ENCODE measurements at places on chromosomes 2 and 18.

DNA sequence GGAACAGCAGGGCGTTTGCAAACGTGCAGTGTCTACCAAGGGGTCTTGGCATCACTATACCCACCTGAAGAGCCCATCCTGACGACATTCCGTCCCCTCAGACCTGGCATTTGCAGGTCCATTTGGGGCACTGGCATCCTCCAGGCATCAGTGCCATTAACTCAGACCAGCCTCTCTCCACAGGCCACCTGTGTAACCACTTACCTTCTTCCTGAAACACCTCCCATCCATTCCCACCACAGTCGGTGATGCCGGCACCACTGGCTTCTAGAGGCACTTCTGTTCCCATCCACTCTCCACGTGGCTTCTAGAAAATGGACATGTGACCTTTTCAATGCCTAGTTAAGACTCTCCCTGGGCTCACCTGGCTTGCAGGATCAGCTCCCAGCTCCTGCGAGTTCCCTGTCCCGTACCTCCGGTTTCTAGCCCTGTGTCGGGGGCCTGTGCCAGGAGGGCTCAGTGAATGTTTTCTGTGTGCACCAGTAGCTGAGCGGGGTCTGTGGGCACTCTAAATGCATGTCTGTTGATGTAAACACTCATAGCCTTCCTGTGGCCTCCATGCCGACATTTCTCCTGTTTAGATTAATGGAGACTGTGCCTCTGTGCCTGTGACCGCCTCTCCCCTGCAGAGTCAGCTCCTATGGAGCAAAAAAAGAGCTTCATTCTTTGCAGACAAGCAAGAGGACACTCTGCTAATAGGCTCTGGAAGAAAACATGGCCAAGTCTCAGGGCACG lies 458.0 kb upstream of the HS6ST1 start:
- H3K27ac ChIP-seq, result no peak overlapping the region
- H3K4me1 ChIP-seq, result no peaks in the 10 kb centered on the region
- no peaks in the 10 kb centered on the region for H3K27me3 ChIP-seq
- H3K36me3 ChIP-seq, result no peaks in the 10 kb centered on the region
- no peak for DNase-seq

- no peaks in the 10 kb centered on the region for H3K36me3 ChIP-seq
- no peak overlapping the region for H3K4me3 ChIP-seq
- H3K27ac ChIP-seq, result no peak overlapping the region
- H3K27me3 ChIP-seq, result no peaks in the 10 kb centered on the region
- no peak for DNase-seq
These were observed 175.7 kb downstream of the ETAA1 start for GRCh38 chr2:67572721-67573435.

GRCh38 chr18:62772860-62773584 lies 57.7 kb downstream of the PHLPP1 start:
- no peak overlapping the region for H3K4me3 ChIP-seq
- DNase-seq, result no peak

DNA sequence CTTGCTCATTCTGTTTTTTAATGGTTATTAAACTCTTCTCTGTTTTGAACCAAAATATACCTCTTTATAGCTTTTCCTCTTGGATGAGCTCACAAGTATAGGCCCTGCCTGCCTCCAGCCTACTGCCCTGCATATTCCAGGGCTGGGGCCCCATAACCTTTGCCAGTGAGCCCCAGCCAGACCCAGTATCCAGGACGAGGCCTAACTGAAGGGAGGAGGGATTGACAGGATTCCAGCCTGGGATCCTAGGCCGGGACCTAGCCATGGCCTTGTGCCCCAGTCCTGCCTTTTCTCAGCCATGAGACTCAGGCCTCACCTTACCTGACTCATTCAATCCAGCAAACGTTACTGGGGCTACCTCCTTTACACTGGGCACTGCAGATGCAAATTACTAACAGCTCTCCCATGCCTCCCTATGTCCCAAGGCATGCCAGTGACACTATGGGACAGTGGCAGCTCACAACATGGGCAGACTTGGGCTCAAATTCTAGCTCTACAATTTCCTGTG lies 159.2 kb downstream of the DDX1 start:
- H3K4me3 ChIP-seq, result no peak overlapping the region
- H3K27me3 ChIP-seq, result no peaks in the 10 kb centered on the region
- peaks cover 50% of the 10 kb centered on the region for H3K4me1 ChIP-seq

DNA sequence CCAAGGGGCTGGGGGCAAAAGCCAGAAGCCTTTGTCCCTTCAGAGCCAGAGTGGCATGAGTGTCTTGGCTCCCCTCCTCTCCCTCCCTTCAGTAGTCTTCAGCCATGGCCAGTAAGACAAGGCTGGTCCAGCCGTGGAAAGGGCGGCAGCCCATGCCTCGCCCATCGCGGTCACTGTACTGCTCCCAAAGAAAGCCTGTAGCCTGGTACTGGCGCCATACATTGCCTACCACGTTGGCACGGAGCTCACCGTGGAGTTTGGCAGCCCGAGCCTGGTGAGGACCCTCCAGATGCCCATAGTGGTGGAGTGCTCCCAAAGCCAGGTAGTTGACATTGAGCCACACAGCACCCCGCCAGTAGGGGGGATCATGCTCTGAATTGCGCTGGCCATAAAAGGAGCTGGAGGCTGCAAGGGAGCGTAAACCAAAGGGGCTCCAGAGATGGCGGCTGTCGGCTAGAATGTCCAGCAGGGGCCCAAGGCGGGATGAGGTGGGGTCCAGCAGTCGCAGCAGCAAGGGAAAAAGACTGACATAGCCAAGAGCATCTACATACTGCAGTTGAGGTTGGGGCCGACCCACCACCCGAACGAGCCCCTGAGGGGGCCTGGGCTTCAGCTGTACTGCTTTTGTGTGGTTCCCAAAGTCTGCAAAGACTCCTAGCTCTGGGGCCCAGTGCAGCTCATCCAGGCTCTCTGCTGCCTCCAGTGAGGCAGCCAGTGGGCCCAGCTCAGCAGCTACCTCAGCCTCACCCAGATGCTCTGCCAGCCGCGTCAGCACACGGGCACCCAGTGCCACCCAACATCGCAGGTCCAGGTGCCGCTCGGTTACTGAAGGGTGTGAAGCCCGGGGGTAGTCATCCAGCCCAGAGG lies 3.2 kb downstream of the WBP1 start:
- H3K27ac ChIP-seq, result no peak overlapping the region
- no peak overlapping the region for H3K4me3 ChIP-seq
- no peaks in the 10 kb centered on the region for H3K36me3 ChIP-seq
- peaks cover 23% of the 10 kb centered on the region for H3K4me1 ChIP-seq
- no peak for DNase-seq
- H3K27me3 ChIP-seq, result no peaks in the 10 kb centered on the region

- H3K4me1 ChIP-seq, result no peaks in the 10 kb centered on the region
- H3K36me3 ChIP-seq, result no peaks in the 10 kb centered on the region
- H3K27ac ChIP-seq, result no peak overlapping the region
- no peak overlapping the region for H3K4me3 ChIP-seq
- no peaks in the 10 kb centered on the region for H3K27me3 ChIP-seq
These were observed 270.7 kb downstream of the ALK start for GRCh38 chr2:29650631-29651097.

- H3K27ac ChIP-seq, result no peak overlapping the region
- DNase-seq, result no peak
- no peaks in the 10 kb centered on the region for H3K36me3 ChIP-seq
- no peaks in the 10 kb centered on the region for H3K4me1 ChIP-seq
- H3K27me3 ChIP-seq, result no peaks in the 10 kb centered on the region
These were observed 810.9 kb downstream of the CPS1 start for GRCh38 chr2:211367293-211367692.

DNA sequence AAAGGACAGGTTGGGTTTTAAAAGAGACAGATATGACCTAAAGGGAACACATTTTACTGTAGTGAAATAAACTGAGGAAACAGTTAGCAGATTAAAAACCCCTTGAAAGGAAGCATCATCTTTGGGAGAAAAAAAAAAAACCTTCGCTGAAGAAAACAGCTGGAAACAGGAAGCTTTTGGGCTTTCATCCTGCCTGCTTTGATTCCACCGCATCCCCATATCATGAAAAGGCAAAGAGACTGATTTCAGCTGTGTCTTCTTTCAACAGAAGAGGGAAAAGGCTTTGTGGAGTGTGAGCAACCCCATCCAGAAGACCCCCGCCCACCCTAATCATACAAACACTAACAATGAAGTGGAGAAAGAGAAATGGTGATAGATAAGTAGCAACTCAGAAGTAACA lies 86.4 kb downstream of the TCF4 start:
- H3K27me3 ChIP-seq, result no peaks in the 10 kb centered on the region
- no peak overlapping the region for H3K27ac ChIP-seq

GRCh38 chr18:79576686-79577351 lies 102.8 kb upstream of the CTDP1 start:
- peak overlapping the region; percentile 20 for H3K27ac ChIP-seq
- H3K4me3 ChIP-seq, result no peak overlapping the region
- no peak for DNase-seq
- no peaks in the 10 kb centered on the region for H3K36me3 ChIP-seq
- no peaks in the 10 kb centered on the region for H3K27me3 ChIP-seq
- peaks cover 27% of the 10 kb centered on the region for H3K4me1 ChIP-seq

DNA sequence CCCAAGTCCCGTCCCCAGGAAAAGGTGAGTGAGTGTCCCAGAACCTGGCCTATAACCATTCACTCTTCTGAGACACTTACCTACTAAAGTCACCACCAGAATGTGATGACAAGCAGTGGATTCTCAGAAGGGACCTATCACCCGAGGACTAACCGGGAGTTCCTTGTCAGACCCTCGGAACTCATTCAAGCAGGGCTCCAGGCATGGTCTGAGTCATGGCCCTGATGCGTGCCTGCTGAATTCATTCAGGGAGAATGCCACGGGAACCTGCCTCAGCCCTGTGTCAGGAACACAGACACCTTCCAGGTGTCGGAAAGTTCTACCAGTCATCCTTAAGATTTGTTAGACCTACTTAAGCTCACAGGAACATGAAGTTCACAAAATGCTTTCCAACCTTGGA lies 29.8 kb downstream of the ALPK2 start:
- H3K4me3 ChIP-seq, result no peak overlapping the region
- H3K4me1 ChIP-seq, result no peaks in the 10 kb centered on the region
- DNase-seq, result no peak
- no peaks in the 10 kb centered on the region for H3K27me3 ChIP-seq
- no peak overlapping the region for H3K27ac ChIP-seq

GRCh38 chr18:45171679-45172191 lies 443.5 kb upstream of the SLC14A2 start:
- no peaks in the 10 kb centered on the region for H3K27me3 ChIP-seq
- H3K27ac ChIP-seq, result no peak overlapping the region
- no peak overlapping the region for H3K4me3 ChIP-seq
- H3K36me3 ChIP-seq, result no peaks in the 10 kb centered on the region
- DNase-seq, result no peak
- no peaks in the 10 kb centered on the region for H3K4me1 ChIP-seq

- no peak overlapping the region for H3K4me3 ChIP-seq
- H3K36me3 ChIP-seq, result no peaks in the 10 kb centered on the region
- H3K27me3 ChIP-seq, result no peaks in the 10 kb centered on the region
- H3K4me1 ChIP-seq, result no peaks in the 10 kb centered on the region
- no peak for DNase-seq
These were observed 36.9 kb downstream of the MAIP1 start for GRCh38 chr2:199992296-199992695.

- no peak overlapping the region for H3K4me3 ChIP-seq
- H3K27me3 ChIP-seq, result no peaks in the 10 kb centered on the region
- H3K4me1 ChIP-seq, result no peaks in the 10 kb centered on the region
- no peak overlapping the region for H3K27ac ChIP-seq
- DNase-seq, result no peak
These were observed 7.9 kb downstream of the ARL4C start for GRCh38 chr2:234488913-234489451.

DNA sequence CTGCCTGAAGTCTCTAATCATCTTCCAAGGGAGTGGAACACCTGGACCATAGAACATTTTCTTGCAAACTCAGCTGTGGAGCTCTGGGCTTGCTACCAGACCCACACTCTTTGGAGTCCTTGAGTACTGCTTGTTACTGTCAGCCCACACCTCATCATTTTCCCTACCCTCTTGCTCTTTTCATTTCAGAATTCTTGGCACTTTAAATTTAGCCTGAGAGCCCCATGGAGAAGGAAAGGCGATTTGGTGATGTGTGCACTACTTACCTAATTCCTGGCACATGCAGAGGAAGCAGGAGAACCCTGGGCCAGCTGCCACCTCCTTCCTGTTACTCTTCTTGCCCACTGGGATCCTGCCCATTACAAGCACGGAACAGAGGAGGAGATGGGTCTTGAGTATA lies 31.7 kb downstream of the TMEM178A start:
- no peaks in the 10 kb centered on the region for H3K27me3 ChIP-seq
- peaks cover 31% of the 10 kb centered on the region for H3K4me1 ChIP-seq
- H3K27ac ChIP-seq, result peak overlapping the region; percentile 68
- no peaks in the 10 kb centered on the region for H3K36me3 ChIP-seq

DNA sequence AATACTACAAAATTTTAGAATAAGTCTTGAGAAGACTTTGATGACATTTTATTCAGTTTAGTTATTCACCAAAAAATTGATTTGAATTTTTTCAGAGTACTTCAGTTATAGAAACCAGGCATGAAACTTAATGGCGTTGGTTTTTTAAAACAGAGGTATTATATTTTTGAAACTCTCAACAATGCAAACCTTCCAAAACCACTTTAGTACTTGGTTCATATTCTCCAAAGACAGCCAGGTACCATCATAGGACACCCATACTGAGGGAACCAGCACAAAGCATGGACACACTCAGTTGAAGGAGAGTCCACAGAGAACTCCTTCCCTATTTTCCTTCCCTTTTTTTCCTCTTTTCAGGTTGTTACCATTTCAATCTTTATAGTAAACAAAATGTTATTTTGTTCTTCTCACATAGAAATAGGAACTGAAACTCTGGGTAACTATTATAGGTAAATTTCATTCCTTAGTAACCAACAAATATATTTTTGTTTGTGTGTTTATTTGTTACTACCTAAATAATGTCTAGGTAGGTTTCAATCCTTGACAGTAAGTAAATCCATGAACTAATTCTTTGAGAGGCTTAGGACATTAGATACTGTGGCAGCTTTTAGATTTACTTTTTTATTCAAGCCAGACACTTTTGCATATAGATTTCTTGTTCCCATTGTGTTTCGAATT lies 95.8 kb downstream of the TMEFF2 start:
- no peak overlapping the region for H3K27ac ChIP-seq
- no peaks in the 10 kb centered on the region for H3K4me1 ChIP-seq
- no peak overlapping the region for H3K4me3 ChIP-seq
- no peaks in the 10 kb centered on the region for H3K36me3 ChIP-seq
- no peaks in the 10 kb centered on the region for H3K27me3 ChIP-seq

- no peaks in the 10 kb centered on the region for H3K4me1 ChIP-seq
- H3K4me3 ChIP-seq, result no peak overlapping the region
- no peak for DNase-seq
- no peak overlapping the region for H3K27ac ChIP-seq
- H3K27me3 ChIP-seq, result no peaks in the 10 kb centered on the region
These were observed 14.7 kb downstream of the LINC00305 start for GRCh38 chr18:64134044-64134747.

- no peaks in the 10 kb centered on the region for H3K36me3 ChIP-seq
- H3K27ac ChIP-seq, result no peak overlapping the region
- H3K27me3 ChIP-seq, result no peaks in the 10 kb centered on the region
- peaks cover 17% of the 10 kb centered on the region for H3K4me1 ChIP-seq
- H3K4me3 ChIP-seq, result no peak overlapping the region
- DNase-seq, result no peak
These were observed 45.6 kb upstream of the ITGB6 start for GRCh38 chr2:160245614-160246155.

Measured in thoracic aorta (tissue), 2 donors.